ENCODE measurements at places on chromosomes 6 and 20.

DNA sequence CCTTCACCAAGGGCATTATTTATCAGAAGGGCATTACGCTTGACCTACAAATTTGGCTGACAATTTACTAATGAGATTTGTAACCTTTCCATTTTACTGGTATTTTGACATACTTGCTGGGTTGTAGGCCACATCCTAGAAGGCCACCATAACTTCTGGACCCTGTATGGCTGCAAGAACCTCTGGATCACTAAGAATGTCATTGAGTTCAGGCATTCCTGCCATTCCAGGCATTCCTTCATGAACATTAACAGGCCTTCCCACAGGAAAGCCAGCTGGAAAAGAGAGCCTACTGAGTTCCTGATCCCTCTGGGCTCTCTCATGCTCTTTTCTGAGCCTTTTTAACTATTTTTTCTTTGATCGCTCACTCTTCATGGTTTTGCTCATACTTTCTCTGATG is 28.4 kb upstream of the SLC35A1 start:
- no peak for DNase-seq

DNA sequence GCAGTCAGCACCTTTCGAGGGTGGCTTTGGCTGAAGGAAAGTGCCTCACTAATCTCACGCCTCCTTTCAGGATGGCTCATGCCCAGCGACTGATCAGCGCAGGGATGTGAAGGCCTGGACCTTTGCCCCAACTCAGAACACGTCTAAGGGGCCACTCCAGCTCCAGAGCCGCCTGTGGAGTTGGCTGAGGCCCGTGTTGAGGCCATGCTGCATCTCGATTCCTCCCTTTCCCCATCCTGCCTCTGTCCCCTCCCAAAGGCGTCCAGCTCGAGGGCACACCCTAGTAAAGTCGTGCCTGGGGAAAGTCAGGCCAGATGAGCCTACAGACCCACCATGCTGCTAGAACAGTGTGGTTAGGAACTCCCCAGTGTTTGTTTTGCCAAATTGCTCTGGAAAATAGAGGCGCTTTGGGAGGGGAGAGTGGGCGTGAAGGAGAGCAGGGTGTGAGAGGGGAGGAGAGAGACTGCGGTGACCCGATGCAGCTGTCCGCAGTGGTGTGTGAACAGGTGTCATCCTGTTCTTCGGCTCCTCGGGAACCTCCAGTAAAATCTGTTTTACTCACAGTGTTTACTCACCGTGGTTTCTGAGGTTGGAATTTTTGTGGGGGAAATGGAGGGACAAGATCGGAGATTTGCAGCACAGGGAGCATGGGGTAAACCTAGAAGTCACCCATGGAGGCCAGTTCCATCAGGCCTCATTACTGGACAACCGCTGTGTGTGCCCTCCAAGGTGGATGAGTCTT is 85.0 kb upstream of the PMEPA1 start:
- no peak for DNase-seq

- DNase-seq = no peak
Observed at GRCh38 chr6:69584913-69585729, 211.7 kb downstream of the LMBRD1 start.

GRCh38 chr6:158184608-158185007 is 16.5 kb downstream of the GTF2H5 start:
- no peak for DNase-seq

DNA sequence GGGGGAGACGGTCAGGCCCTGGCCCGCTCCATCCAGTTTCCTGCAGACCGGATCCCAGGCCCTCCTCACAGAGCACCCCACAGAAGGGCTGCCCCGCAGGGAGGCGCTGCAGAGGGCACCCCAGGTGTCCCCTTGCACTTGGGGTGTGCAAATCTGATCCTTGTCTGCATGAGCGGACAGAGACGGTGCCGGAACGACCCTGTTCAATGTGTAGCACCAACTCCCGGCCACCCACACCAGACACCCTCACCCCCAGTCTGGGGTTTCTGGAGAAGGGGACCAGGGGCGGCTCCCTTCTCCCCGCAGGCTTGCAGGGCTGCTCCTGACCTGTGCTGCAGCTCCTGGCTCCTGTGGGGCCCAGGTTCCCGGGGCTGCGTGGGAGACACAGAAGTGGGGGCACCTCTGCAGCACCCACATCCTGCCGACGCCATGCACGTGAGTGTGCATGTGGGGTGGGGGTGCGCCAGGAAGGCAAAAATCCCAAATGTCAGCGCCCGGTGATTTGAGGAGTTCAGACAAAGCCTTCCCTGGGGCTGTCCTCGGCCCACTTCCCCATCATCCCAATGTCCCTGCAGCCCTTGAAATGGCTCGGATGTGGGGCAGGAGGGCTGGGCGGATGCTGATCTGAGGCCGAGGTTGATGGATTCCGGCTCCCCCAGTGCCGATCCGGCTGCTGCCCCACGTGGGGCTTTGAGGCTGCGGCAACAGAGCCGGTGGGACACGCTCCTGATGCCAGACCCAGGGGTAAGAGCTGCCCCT is 85.3 kb upstream of the BHLHE23 start:
- DNase-seq = no peak

DNA sequence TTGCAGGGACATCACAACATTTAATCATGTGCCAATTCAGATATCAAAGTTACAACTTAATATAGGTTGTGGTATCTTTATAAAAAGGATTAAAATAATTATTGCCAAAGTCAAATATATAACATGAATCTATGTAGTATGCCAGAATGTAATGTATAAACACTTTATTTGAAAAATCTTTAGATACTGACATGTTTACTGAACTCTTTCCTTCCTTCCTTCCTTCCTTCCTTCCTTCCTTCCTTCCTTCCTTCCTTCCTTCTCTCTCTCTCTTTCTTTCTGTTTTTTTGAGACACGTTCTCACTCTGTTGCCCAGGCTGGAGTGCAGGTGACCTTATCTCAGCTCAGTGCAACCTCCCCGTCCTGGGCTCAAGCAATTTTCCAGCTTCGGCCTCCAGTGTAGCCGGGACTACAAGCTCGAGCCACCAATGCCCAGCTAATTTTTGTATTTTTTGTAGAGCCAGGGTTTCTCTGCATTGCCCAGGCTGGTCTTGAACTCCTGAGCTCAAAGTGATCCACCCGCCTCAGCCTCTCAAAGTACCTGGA is 496.8 kb upstream of the CITED2 start:
- DNase-seq = no peak

DNA sequence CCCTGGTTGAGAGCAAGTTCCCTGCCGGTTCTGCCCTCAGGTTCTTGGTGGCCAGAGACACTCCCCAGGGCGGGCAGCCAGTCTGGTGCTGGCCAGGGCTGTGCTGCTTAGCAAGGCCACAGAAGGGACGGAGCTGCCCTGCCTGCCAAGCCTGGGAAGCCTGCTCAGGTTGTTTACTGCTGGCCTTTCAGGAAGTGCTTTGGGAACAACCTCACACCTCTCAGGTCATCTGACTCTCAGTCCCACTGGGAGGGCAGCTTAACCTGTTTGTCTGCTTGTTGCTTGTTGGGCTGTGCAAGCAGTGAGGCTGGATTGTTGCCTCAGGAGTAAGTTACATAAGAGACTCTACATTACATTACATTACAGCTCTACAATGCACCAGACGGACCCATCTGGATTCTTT is 75.8 kb upstream of the AFDN start:
- peak; percentile 89 for DNase-seq
